ENCODE measurements at places on chromosomes 7 and 10.

DNA sequence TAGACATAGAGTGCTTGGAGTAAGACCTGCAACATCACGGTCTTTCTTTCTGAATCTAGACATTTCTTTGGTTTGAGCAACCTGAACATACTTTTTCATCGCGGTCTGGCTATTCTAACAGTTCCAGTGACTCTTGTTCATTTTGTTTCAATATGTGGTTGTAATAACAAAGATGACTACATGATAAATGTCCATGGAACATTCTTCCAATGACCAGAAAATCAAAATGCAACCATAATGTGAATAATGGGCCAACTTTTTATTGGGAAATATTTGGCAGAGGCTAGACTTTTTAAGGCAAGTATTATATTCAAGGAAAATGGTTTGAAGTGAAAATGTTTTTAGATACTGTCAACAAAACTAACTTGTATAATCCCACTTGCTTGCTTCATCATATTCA lies 282.5 kb downstream of the INHBA start:
- no peak for DNase-seq

DNA sequence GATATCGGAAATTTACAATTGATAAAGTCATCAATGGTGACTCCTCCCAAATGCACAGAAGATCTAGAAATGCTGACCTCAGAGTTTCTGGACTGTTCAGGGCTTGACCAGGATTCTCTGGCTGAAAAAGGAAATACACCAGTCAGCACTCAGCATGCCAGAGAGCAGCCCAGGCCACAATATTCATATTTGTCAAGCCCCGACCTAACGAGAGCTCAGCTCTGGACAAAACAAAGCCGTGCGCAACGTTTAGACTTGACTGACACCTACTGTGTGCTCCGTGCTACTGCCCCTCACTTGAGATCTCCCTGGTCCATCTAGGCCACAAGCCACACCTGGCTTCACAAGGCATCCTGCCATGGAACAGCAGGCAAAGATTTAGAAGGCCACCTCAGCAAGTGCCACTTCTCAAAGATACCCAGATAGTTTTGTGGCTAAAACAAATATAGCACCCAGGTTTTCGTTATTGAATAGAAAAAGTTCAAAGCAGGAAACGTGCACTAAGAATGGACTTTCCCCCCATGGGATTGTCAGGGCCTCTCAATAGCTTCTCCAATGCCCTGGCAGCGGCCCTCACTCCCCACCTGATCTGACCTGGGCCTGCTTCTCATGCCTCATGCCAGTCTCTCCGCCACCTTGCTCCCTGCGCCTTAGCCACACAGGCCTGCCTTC lies 218.3 kb downstream of the FAM107B start:
- no peak for DNase-seq

DNA sequence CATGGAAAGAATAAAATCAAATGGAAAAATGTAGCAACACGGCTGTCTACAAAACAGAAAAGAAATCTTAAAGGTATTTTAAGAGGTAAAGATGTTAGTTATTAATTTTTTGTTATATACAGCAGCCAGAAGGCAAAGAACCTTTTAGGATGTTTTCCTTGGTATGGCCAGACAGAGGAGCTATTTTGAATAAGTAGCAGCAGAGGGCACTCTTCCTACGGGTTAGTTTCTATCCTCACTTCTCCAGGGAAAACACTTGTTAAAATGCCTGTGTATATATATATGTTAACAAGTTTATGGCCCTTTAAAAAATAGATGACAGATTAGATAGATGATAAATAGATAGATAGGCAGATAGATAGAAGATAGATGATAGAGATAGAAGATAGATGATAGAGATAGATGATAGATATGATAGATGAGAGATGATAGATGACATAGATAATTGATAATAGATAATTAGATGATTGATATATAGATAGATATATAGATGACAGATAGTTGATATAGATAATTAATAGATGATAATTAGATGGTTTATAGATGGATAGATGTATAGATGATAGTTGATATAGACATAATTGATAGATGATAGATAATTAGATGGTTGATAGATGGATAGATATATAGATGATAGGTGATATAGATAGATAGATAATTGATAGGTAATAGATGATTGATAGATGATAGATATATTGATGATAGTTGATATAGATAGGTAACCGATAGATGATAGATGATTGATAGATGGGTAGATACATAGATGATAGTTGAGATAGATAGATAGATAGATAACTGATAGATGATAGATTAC lies 57.8 kb upstream of the WIPF3 start:
- no peak for DNase-seq

GRCh38 chr7:55527307-55527706 lies 45.0 kb downstream of the VOPP1 start:
- no peak for DNase-seq

GRCh38 chr7:145817687-145818086 lies 298.9 kb upstream of the CNTNAP2 start:
- no peak for DNase-seq

DNA sequence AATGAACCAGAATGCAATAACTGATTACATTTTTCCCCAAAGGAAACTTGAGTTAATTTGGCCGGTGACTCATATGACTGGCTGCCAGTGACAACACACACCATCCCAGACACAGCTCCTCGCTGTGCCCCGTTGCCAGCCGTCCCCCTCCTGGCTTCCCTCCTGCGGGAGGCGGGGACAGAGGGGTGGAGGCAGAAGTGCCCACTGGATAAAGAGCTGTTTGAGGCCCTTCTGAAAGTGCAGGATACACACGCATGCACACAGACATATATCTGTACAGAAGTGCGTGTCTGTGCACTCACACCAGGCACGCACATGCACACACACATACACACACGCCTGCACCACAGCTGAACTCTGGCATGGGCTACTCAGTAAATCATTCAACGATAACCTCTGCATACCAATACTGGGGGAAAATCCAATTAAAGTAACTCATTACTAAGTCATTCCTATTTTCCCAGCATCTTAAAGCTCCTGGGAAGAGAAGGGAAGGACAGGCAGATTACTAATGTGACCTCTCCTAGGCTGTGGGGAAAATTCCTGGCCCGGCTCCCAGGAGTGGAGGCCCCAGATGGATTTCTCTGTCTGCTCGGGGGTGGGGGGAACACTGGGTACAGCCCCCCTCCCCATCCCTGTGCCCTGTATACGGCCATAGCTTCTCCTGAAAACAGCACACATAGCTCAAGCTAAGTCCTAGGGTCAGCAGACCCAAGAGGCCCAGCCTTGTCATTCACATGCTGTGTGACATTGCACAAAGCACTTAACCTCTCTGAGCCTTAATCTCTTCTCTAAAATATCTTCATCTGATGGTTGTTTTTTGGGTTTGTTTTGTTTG lies 52.3 kb upstream of the MYL10 start:
- DNase-seq: no peak

GRCh38 chr10:114665406-114665805 lies 7.3 kb upstream of the ABLIM1 start:
- no peak for DNase-seq

GRCh38 chr10:15642095-15642494 lies 77.6 kb downstream of the ITGA8 start:
- no peak for DNase-seq

GRCh38 chr10:11823122-11823988 lies at the start of gene PROSER2:
Gene PROSER2, plus strand, starts transcription at chr10:11823356. Its CDS starts 28,722 bp downstream, at chr10:11852078.
- DNase-seq: no peak

- no peak for DNase-seq
Measured at GRCh38 chr10:59959504-59960018, 53.2 kb upstream of the CCDC6 start.

DNA sequence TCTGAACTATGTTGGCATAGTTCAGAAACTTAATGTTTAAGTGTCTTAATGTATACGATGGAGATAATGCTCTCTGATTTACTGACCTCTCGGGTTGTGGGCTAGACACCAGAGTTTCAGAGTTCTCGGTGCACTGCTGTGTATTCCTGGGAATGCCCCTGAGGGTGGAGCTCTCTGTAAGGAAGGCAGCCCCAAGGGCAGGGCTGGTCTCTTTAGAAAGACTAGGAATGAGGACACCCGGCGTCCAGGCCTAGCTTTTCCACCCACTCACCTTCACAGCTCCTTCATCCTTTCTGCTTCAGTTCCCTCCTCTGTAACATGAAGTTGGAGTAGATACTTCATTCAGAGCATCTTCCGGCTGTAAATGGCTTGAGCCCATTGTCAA lies 536.6 kb upstream of the GALNT17 start:
- no peak for DNase-seq

DNA sequence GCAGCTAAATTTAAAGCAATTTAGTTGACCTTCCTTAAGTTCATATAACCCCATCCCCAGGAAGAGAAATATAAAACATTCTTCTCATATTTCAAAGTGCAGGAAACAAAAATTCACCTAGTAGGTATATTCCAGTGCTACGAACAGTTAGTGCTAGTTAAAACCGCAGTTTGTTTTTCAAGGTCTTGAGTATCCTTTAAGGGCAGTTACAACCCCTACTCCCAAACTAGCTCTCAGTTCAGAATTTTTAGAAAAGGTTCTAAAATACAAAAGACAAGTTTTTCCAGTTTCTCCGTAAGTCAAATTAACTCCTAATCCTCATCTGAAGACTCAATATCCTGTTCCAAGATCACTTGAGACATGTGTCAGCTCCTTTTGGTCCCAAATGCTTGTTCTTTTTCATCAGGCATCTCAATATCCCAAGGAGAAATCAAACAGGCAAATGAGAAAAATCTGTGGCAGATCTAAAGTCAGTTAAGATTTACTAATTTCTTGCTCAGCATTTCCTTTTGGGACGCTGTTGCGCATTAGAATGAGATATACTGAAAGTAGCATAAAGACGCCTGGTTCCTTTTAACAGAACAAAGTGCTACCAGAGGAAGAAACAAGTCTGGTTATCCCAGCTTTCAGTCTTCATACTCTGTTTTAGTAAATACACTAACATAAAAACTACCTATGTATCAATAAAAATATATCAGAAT lies 51.8 kb downstream of the ARHGAP12 start:
- no peak for DNase-seq

DNA sequence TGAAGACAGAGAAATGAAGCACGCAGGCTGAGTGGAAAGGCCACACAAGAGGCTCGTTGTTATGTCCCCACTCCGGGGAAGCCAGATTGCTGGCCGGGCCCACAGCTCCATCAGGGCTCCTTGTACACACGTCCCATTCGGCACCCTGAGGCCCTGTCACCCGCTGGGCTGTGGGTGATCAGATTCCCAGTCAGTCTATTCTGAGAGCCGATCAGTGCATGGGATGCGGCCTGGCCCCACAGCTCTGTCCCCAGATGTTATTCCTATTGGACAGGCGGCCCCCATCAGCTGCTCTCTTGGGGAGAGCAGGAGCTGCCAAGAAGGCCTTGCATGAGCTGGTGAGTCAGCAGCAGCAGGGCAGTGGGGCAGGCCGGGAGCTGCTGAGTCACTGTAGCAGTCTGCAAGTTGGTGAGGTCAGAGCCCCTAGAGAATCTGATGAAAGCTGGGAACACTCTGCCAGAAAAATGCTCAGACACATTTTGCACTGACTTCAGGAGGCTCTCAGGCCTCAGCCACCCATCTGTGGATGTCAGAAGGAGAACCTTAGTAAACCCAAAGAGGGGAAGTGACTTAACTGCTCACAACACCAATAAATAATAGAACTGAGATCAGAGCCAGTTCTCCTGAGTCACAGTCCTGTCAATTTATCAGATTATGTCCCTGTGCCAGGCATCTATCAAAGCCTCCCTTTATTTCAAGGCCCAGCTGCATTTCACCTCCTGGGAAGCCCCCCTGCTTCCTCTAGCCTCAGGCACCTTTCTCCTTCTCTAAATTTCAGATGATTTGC lies 9.4 kb upstream of the PSAP start:
- DNase-seq: no peak

- DNase-seq: no peak
Measured at GRCh38 chr7:148615085-148615730, 24.6 kb downstream of the C7orf33 start.

DNA sequence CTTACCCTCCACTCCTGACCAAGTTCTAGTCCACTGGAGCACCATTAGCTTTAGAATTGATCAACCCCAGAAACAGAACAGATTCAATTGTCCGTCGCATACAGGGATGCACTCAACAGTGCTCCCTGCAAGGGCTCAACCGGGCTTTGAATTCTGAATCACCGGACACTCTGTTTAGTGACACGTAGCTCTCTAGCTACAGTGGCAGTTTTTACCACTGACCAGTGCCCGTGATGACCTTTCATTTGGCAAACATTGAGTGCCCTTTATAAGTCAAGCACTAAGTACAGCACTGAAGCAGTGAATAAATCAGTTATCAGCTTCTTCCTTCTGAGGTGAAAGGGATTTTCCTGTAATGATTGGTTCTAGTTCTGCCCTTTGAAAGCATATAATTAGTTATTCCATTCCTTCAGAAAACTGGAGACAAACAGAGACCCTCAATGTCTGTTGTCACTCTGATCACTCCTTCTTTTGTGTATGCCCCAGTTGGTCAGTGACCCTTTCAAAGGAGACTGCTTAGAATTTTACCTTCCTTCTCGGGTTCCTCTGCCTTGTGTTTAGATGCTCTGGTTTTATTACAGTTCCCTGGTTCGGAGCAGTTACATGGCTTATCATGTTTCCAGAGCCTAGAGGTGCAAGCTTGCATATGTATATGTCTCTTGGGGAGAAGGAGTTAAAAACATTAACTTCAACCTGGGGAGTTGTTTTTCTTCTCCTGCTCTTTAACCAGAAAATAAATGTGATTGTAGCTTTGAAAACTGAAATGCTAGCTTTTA lies 68.9 kb downstream of the ZNF365 start:
- no peak for DNase-seq

- DNase-seq: no peak
Measured at GRCh38 chr7:23467806-23468525, 2.3 kb downstream of the IGF2BP3 start.

DNA sequence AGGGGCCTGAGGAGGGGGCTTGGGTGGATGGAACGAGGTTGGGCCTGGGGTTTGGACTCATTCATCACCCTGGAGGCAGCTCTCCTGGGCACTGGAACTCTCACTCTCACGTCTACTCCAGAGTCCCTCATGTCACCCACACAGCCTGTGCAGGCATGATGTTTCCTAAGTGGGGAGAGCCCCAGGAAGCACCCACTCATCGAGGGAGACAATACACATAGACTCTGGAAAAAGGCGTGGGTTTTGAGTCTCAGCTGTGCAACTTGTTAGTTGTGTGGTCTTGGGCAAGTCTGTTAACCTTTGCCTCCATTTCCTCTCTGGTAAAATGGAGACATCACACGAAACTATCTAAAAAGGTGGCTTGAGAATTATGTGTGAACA lies 25.9 kb upstream of the RBM20 start:
- DNase-seq: no peak

DNA sequence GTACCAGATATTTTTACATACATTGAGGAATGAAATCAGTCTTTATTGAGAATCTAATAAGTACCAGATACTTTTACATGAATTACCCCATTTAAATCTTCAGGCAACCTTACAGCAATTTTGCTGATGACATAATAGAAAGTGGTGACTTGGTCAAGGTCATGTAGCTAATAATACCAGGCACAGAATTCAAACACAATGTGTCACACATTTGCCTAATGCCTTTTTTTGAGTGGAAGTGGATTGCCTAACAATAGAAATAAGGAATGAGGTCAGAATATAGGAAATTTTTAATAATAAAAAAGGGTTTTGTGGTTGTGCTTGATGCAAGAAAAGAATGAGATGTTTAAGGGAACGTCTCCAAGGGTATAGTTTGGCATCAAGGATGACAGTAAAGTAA lies 466.6 kb upstream of the IGFBP3 start:
- no peak for DNase-seq

- no peak for DNase-seq
Measured at GRCh38 chr10:42551582-42552187, 86.7 kb downstream of the ZNF33B start.

Data from stimulated activated CD8-positive, alpha-beta memory T cell treated with anti-CD3 and anti-CD28 coated beads, Interleukin-4, amount 100 ng/mL, for 1 hour (primary cell).